GM12891 (cell line): ENCODE measurements at places on chromosomes 1 and 21.

- no peak for DNase-seq
Measured at GRCh38 chr1:56507925-56508522, 71.3 kb downstream of the PLPP3 start.

DNA sequence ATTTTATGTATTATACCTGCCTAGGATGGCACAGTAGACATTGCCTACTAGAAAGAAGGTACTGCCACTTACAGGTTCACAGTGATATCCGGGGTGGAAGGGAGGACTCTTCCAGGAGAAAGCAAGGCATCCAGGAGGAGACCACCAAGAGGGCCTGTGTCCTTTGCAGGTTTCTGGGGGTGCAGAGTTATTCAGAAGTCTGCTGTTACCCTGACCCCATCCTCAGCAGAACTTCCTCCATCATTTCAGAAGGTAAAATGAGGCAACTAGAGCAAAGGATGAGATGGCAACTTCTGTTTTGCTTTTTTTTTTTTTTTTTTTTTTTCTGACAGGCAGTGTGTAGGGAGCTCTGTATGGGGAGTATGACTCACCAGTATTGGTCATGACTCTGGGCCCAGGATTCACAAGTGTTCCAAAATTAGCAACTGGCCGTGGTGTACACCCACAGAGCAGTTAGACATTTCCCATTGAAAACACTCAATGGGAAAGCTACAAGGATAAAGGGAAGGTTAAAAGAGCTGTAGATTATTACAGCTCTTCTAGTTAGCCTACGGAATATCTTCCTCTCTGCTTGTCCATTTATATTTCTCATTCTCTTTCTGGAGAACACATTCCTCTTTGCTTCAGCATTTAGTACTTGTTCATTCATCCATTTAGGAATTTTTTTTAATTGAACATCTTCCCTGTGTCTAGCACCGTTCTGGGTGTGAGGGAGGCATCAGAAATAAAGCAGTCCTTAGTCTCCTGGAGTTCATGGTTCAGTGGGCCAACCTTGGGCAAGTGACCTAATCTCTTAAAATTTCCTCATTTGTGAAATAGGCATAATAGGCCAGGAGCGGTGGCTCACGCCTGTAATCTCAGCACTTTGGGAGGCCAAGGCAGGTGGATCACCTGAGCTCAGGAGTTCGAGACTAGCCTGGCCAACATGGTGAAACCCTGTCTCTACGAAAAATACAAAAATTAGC, 50.5 kb upstream of the PPP2R5A start:
- no peak for DNase-seq

DNA sequence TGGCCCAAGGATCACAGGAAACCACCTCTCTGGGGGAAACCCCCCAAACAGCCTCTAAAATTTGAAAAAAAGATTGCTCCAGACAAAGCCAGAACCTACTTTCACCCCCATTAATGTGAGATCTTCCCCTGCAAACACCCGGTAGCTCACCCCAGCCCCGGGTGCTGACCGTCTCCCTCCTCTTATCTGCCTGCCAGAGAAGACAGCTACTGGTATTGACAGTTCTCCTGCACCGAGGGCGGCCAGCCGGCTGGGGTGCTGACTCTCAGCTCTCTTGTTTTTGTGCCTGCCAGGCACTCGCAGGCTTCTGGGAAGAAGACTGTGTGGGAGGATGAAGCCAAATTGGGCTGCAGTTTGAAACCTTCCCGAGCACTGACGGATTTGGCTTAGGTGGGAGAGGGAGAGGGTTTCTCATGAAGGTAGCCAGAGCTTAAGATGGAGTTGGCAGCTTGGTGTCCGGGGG, 48.2 kb downstream of the RASSF5 start:
- DNase-seq = no peak

DNA sequence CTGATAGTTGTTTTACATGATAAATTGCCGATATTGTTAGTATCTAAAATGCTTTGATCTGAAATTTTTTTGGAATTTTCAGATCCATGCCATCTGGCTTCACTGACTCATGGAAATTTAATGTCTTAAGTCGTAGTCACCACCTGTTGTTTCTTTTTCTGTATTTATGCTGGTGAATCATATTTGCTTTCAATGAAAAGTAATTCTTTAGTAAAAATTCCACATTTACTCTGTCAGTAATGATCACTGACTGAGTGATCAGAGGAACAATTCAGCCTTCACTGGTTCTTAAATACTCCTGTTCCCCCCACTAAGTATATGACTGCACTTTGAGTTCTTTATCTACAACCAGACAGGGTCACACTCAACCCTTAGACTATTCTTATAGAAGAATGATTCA, 185.6 kb upstream of the NRIP1 start:
- DNase-seq = no peak

GRCh38 chr1:53502641-53503432, 43.6 kb downstream of the DMRTB1 start:
- no peak for DNase-seq

DNA sequence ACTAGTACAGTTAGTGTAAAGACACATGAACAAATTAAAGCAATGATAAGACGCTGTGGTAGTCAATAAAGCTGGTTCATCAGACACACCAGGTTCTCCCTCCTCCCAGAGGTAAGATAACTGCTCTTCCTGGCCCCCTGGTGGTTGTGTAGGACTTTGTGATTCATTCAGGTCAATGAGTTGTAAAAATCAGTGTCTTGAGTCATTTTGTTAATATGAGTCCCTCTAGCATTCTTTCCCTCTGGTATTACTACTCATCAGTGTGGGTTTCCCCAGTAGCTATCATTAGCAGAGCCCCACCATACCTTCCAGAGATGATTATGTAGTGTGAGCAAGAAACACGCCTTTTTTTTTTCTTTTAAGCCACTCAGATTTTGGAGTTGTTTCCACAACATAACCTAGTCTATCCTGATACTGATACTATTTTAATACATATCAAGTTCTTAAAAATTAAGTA, 3.6 kb upstream of the SETDB1 start:
- DNase-seq = peak; percentile 50

DNA sequence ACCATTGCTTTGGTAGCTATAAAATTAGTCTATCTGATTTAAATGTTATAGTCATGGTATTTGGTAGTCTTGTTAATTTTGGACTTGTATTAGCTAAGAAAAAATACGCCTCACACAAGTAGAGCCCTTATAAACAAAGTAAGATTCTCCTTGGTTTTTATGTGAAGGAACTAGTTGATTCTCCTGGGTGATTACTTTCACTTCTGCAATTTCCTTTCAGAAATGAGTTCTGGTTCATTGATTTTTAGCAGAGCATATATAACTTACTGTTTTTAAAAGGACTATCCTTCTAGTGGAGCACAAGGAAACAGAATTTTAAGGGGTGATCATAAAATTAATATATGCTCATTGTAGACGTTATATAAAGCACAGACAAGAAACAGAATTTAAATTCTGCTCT, 120.1 kb downstream of the BACH1 start:
- DNase-seq = peak; percentile 2
